ENCODE measurements at places on chromosomes 2 and 18. TPM values are rescaled to one million over a fixed set of nuclear protein-coding genes. Genes with fewer than 3 reads are reported as not detected.

- no peak for DNase-seq
Measured at GRCh38 chr2:158049129-158049855, 52.4 kb upstream of the UPP2 start.

- no peak for DNase-seq
Measured at GRCh38 chr18:46809145-46809544, 52.3 kb upstream of the ST8SIA5 start.

GRCh38 chr2:239246723-239247122, 154.1 kb downstream of the HDAC4 start:
- no peak for DNase-seq

- DNase-seq, result no peak
Measured at GRCh38 chr2:20181761-20182160, 43.2 kb downstream of the SDC1 start.

ALLC gene
- not detected for total RNA-seq

CHRNG gene
- total RNA-seq, result not detected
